ENCODE measurements at places on chromosomes 5 and 9.

GRCh38 chr5:2913281-2913680, 161.8 kb upstream of the IRX2 start:
- DNase-seq = no peak

GRCh38 chr9:109913461-109913810, 133.4 kb downstream of the PALM2AKAP2 start:
- DNase-seq = no peak

DNA sequence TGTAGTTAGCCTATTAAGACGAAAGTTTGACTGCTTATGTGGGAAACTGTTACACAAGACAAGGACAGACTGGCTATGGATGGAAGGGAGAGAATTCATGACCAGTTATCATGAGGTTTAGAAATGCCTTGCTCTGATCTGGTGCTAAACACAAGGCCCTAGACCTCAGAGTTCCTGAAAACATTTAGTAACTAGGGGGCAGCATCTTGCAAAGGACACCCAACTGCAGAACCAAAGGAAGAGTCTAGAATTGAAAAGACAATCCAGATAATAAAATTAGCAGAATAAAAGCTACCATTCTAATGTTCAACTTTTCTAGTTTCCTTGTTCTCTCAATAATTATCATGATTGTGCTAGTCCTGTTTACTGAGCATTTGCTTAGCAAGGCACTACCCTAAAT, 130.5 kb upstream of the GPR151 start:
- DNase-seq = no peak

- DNase-seq = no peak
Observed at GRCh38 chr5:97666783-97667182, 483.7 kb upstream of the RIOK2 start.

DNA sequence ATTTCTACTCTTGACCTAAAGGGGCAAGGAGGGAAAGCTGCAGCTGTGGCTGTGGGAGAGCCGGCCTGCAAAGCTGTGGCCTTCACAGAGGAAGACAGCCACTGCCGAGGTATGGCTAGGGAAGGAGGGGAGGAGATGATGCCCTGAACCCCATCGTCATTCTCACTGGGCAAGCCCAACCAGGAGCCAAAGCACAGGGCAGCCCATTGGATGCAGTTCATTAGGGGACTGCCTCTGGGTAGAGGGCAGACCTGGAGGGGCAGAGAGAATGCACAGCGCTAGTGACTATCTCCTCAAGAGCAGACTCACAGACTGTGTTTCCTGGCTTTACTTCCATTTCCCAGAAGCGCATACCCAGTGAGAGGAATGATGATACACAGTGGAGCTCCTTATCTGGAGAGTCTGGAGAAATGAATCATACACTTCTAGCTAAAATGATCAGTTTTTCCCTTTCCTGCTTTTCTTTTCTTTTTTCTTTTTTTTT, 47.2 kb upstream of the TTC23L start:
- DNase-seq = no peak

GRCh38 chr5:100430268-100431195, 104.6 kb upstream of the FAM174A start:
- DNase-seq = peak; percentile 6

GRCh38 chr9:115170358-115171073, 52.6 kb upstream of the TNC start:
- DNase-seq = no peak

- DNase-seq = no peak
Observed at GRCh38 chr9:69249337-69249736, 75.3 kb downstream of the TJP2 start.

DNA sequence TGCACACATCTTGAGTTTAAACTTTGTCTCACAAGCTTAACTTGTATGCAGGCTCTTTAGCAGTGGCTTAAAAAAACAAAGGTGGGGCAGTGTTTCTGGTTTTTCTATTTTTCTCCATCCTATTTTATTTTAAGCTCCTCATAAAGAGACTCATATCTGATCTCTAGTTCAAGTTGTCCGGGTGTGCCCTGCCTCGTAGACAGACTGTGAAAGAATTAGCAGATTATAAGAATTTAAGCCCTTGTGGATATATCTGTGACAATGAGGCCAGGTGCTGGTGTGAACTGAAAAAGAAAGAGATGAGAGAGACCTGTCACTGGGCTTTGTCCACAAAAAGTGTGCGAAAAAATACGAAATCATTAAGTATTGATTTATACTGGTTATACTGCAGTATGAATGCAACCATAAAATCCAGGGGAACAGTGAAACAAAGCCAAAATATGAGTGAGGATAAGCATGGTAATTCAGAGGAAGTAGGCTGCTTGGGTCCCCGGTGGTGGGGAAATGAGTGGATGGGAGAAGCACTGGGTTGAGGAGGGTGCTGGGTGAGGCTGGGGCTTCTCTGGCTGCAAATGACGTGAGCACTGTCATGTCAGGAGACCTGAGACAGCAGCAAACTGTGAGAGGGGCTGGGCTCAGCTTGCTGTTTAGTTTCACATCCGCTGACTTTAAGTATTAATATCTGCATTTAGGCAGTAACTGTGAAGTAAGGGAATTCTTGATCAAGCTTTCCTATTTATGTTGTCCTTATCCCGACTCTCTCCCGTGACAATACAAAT, 179.7 kb upstream of the ANKRD55 start:
- peak; percentile 3 for DNase-seq

- DNase-seq = no peak
Observed at GRCh38 chr5:172506251-172506650, 51.9 kb upstream of the SH3PXD2B start.

DNA sequence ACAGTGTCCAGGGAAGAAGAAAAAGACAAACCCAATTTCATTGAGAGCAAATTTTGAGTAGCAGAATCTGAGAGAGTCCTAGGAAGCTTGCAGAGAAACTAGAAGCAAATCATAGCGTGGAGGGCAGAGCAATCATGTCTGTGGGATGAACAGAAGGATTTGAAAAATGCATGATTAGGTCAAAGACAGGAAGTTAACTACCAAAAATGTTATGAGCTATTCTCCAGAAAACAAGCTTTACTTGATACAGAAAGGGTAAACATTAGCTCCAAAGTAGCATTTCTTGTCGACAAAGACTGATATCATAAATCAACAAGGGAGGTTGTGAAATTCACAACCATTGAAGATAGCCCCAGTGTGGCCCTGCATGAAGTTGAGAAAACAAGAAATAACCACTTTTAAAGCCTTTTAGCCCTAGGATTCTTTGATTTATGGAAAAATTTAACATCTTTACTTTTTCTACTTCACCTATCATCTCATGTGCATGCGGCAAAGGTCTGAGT, 97.7 kb upstream of the MEGF10 start:
- DNase-seq = no peak

GRCh38 chr5:179201986-179202385, 141.8 kb downstream of the ZNF354C start:
- DNase-seq = no peak

DNA sequence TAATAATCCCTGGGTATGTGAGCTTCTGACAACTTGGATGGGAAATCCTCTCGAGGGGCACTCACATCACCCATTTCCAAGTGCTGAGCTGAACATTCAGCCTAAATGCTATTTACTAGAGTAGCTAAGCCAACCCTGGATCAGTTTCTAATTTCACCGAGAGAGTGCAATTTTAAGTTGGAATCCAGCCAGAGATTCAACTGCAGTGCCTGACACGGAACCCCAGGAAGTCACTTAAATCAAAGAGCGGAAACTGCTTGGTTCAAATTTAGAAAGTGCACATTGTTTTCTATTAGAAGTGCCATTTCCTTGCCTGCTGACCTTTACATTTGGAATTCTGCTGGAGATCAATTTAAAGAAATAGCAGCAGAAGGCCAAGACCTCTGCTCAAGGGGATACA, 8.8 kb downstream of the SPRY4 start:
- DNase-seq = no peak

DNA sequence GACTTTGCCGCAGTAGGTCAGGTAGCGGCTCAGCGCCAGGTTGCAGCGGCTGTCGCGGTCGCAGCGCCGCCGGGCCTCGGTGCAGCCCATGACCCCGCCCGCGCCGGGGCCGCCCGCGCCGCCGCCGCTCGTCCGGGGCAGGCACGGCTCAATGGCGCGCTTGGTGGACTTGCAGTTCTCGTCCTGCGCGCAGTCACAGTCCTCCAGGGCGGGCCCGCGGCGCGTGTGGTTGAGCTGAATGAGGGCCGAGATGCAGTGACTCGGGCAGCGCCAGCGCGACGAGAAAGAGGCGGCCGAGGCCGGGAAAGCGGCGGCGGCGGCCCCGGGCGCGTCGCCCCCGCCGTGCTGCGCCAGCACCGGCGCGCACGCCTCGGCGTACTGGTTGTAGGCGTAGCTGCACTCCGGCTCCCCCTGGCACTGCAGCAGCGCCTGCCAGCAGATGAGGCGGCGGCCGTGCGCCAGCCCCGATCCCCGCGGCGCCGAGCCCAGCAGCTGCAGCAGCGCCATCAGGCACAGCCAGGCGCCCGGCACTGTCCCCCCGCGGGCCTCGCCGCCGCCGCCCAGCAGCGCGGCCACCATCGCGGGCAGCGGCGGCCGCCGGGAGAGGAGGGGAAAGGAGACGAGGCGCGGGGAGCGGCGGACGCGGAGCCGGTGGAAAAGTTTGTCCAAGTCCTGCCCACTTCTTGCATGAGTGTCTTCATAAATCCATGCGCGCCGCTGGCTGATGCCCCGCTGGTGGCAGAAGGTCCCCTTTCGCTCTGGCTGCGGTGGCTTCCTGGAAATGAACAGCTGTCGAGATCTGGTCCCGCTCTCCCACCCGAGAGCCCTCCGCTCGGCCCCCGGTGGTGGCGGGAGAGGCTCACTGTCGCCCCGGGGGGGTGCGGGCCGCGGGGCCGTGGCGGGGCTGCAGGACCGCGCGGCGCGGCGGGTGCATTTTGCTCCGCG, 833 bp downstream of the GAS1 start:
- peak; percentile 37 for DNase-seq

GRCh38 chr9:102106439-102106838, 368.0 kb upstream of the GRIN3A start:
- no peak for DNase-seq

GRCh38 chr9:78297672-78297961, 692 bp downstream of the PSAT1 start:
- no peak for DNase-seq

GRCh38 chr9:70444904-70445303, 30.4 kb upstream of the KLF9 start:
- DNase-seq = no peak

GRCh38 chr9:37011530-37011929, 22.5 kb downstream of the PAX5 start:
- DNase-seq = no peak

- no peak for DNase-seq
Observed at GRCh38 chr9:36632892-36633291, 60.2 kb downstream of the MELK start.

DNA sequence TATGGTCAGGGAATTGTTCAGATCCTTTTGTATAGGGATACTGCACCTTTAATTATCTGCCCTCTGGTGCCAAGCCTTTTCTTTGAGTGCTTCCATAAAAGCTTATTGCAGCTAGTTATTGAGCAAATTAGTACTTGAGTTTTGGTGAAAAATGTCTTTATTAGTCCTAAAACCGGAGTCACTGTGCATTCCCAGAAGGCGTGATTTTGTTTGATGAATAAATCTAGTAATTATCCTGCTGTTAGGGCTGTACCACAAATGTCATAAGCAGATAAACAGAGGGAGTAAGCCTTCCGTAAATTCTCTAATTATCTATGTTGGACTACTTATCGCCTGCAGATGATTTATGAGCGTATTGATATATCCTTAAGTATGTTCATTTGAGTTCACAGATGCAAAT, 620.7 kb upstream of the ARRDC3 start:
- no peak for DNase-seq

Data from stimulated activated CD4-positive, alpha-beta T cell treated with anti-CD3 and anti-CD28 coated beads, TNF-alpha, amount 100 ng/mL, for 48 hours (primary cell).